Activated CD4-positive, alpha-beta T cell treated with anti-CD3 and anti-CD28 coated beads for 1 hour (primary cell): ENCODE measurements at places on chromosomes 4 and X.

DNA sequence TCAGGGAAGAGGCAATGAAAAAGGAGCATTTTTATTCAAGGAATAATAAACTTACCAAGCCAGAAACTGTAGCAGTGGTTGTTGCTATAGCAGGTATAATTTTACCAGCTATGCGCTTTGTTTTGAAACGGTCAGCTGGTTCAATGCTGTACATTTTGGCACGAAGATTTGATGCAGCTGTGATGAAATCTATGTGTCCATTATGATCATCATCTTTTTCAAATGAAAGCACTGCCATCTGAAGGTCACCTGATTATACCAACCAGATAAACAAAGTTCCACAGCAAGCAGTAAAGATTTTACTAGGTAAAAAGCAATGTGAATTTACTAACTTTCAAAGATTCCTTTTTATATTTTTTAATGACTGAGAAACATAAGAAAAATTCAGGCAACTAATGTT is 66.4 kb downstream of the STAP1 start:
- DNase-seq, result no peak

DNA sequence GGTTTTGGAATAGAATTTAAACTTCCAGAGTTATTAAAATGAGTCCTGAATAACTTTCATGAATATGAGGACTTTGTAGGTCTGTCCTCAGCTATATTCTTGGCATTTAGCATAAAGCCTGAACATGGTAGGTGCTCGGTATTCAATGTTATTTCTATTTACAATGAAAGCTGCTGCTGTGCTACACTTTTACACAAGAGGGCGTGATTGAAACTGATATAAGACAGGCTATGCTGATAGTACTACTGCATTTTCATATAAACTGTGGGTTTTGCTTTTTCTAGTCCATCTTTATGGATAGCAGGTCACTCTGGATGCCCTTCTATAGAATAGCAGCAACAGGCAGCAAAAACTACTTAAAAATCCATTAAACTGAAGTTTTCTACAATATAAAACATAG is 12.3 kb upstream of the GNPDA2 start:
- DNase-seq, result no peak

- no peak for DNase-seq
These were observed 215.3 kb upstream of the CTSO start for GRCh38 chr4:156169011-156169410.

DNA sequence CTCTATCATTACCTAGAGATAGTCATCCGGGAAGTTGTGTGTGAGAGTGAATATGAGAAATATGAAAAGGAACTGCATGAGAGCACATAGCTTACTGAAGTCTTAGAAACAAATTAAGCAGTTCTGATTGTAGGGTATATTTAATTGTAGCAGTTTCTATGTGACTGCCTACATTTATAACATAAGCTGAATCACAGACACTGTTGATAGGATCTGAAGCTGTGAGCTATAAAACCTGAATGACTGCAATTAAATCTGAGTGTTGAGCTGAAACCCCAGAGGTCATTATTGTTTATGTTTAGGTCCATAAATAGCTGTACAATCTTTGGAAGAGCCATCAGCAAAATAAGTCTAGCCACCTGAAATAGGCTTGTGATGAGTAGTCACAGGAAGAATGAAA is 210.1 kb upstream of the CXCL13 start:
- DNase-seq, result no peak

GRCh38 chr4:25110527-25111329 is 49.5 kb downstream of the SEPSECS start:
- no peak for DNase-seq

DNA sequence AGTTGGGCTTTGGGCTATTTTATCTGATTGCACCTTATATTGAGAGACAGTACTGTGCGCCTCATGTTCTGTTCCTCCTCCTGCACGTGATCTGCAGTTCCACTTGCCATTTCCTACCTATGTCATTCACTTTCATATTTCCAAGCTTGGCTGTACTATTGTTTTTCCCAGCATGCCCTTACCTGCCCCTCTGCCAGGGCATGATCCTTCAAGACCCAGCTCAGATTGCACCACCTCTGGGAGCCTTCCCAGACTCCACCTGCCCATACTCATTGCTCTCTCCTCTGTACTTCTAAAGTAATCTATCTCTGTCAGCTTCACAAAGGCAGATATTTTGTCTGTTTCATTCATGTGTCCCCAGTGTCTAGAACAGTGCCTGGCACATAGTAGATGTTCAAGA is 11.6 kb downstream of the SLC25A5 start:
- no peak for DNase-seq

DNA sequence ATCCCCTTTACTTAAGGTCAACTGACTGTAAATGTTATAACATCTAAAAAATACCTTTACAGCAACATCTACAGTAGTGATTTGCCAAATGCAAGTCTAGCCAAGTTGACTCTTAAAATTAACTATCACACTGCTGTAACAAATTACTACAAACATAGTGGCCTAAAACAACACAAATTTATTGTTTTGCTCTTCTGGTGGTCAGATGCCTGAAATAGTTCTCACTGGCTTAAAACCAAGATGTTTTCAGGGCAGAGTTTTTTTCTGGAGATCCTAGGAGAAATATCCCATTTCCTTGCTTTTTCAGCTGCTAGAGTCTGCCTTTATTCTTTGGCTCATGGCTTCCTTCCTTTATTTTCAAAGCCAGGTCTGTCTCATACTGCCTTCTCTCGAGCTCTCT is 120.5 kb downstream of the ADGRL3 start:
- DNase-seq, result no peak

DNA sequence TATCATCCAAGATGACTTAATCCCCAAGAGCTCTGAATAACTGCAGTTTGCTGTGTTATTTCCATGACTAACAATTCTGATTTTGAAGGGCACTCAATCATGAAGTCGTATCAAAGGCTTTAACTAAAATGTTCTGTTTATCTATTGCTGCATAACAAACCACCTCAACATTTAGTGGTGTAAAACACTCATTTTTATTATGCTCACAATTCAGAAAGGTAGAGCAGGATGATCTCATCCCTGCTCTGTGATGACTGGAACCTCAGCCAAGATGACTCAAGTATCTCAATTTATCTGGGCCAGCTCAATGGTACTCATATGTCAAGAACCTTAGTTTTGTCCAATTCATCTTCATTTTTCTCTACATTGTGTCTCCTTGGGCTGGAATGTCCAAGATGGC is 451.1 kb downstream of the PPARGC1A start:
- no peak for DNase-seq

GRCh38 chr4:98626350-98626749 is 32.1 kb downstream of the TSPAN5 start:
- no peak for DNase-seq

DNA sequence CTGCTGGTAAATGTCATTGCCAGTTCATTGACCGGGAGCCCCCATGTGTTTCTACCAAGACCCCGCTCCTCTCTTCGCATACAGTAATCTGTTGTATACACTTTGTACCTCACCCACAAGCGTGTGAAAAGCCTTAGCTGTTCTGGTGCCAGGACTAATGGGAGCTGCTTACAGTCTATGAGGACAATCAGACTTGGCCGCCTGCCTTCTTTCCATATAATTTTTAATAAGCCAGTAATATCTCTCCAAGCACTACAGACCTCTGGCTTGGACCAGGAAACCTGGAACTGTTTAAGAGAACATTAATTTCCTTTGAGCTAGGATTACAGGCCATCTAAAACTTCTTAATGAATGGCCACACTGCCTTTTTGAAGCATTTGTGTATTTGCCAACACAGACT is 149.7 kb upstream of the MSX1 start:
- no peak for DNase-seq

- no peak for DNase-seq
These were observed 119.8 kb downstream of the SPCS3 start for GRCh38 chr4:176439611-176440010.

DNA sequence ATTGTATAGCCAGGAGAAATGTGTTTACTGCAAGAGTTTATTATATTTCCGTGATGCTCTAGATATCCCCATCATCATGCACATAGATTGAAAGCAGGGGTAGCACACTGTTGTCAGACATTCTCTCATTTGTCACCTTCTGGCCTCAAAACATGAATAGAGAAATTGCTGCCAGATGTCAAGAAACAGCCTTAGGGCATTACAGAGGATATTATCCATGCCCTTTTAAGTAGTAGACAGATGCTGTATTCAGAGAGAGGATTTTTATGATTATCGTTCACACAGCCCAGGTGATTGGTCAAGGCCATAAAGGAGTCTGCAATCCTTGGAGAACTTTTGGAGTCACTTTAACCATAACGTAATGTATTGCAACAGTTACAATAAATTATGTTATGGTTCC is 1961.5 kb upstream of the TENM3 start:
- DNase-seq, result no peak

DNA sequence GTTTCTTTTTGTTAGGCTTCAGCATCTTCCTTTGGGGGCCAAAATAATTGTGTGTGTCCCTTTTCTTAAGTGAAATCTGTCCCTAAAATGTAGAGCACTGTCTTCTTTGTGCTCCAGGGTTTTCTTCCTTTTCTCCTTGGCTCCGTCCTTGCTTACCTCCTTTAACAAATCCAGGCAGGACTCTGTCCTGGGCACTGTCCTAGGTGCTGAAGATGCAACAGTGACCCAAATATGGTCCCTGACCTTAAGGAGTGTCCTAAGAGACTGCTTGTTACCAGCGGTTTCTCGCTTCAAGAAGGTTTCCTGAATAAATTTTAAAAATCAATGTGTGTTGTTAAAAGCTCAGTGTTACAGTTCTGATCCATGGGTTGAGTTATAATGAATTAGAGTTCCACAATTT is 471.8 kb downstream of the KCNIP4 start:
- DNase-seq, result no peak

- DNase-seq, result no peak
These were observed 133.5 kb downstream of the BTC start for GRCh38 chr4:74660866-74661265.

DNA sequence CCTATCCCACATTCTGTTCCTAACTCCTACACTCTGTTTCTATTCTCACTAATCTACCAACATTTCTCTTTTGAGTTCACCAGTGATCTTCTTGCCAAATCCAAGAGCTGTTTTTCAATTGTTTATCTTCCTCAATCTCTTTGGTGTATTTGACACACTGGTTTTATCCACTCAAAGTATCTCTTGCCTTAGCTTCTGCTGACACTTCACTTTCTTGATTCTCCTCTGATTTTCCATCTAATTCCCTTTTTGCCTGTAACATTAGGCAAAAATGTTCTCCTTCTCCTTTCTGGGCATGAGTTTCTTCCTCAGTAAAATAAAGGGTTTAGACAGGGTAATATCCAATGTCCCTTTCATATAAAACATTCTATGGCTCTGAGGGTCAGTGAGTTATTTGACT is 26.2 kb downstream of the GRIA3 start:
- DNase-seq, result no peak

- no peak for DNase-seq
These were observed 132.3 kb downstream of the ZNF330 start for GRCh38 chr4:141352909-141353525.

DNA sequence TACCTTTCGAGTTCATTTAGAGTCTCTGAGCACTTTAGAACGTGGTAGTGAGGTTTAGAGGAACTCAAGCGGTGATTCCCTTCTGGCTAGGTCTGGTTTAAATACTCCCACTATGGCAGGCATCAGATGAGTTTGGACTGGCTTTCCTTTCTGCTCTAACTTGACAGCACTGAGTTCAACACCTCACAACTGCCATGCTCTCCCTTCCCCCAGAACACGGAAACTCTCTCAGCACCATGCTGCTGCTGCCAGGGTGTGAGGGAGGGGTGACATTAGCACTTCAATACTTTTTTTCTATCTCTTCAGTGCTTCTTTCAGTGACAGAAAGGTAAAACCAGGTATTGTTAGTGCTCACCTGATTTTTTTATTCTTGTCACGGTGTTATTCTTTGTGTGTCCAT is 234.5 kb upstream of the AGTR2 start:
- no peak for DNase-seq

DNA sequence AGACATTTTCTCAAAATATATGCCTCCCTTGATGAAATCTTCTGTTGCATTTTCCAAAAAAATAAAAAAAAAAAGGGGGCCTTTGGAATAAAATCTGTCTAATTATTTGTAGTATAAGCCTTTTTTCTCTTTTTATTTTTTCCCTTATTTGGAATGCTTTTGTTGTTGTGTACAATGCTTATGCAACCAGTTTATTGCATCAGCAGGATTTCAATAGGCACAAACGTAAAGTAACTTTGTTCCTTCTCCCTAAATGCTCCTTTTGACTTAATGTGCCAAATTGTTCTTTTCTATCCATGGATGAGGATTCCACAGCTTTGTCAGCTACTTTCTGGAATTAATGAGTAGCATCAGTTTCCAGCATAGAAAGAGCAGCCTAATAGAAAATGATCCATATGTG is 59.6 kb upstream of the HPGD start:
- no peak for DNase-seq

DNA sequence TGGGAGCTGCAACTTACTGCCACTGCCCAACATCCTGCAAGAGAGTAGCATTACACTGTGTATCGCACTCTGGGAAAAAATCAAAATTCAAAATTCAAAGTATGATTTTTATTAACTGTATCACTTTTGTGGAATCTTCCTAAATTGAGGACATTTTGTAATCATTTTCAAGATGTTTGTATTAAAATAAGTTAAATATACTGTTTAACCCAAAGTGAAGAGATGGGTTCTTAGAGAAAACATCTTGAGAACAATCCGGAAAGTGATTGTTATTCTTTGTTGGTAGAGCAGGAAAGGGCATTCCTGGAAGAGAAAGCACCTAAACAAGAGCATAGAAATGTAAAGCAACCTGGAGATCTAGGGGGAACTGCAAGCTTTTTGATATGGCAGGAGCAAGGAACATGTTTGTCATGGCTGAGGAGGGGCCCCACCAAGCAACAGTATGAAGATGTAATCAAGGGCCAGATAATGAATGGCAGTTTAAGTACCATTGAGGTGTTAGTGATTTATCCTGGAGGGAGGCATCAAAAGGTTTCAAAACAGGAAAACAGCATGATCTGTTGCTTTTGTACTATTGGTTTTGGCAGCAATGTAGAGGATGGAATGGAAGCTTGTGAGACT is 14.1 kb upstream of the SEC24D start:
- no peak for DNase-seq

GRCh38 chr4:38195911-38196310 is 235.7 kb downstream of the PTTG2 start:
- no peak for DNase-seq

DNA sequence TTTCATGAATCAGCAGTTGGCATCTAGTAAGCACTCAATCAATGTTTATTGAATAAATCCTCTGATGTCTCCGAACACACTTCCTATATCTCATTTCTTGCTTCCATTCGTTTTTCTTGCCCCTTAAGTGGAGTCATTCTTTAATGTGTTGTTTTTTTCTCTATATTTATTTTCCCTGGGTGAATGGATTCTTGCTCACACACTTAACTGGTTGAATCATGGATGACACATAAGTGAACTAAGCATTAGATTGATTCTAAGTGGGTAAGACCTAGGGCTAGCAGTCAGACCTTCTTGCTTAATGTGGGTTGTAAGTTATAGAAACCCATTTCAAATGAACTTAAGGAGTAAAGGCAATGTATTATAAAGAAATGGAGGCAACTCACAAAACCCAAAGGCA is 111.1 kb downstream of the RTL3 start:
- no peak for DNase-seq

GRCh38 chr4:182019148-182019652 is 224.0 kb upstream of the TENM3 start:
- no peak for DNase-seq

- no peak for DNase-seq
These were observed 82.0 kb downstream of the PLS3 start for GRCh38 chrX:115642895-115643530.
